ACHN (cell line): ENCODE measurements at places on chromosomes 5 and 9.
A peak's percentile ranks its signal among the peaks of the same experiment; 100 is the strongest.

DNA sequence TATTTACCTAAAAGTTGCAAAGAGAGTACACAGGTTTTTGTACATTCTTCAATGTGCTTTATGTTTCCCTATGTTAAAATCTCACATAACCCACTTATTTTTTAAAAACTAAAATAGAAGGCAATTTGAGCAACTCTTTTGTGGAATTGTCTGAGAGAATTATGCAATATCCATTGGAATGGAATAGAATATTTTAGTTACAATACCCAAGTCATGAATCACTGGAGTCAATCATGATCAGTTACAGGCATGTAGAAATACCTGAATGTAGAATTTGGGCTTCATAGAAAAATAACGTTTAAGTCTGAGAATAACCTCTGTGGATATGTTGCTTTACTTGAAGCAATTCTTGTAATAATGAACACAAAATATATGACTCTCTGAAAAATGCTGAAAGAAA lies 143.3 kb downstream of the FGF10 start:
- DNase-seq: no peak

- no peak for DNase-seq
These were observed 13.1 kb upstream of the TRIM14 start for GRCh38 chr9:98132158-98132557.

DNA sequence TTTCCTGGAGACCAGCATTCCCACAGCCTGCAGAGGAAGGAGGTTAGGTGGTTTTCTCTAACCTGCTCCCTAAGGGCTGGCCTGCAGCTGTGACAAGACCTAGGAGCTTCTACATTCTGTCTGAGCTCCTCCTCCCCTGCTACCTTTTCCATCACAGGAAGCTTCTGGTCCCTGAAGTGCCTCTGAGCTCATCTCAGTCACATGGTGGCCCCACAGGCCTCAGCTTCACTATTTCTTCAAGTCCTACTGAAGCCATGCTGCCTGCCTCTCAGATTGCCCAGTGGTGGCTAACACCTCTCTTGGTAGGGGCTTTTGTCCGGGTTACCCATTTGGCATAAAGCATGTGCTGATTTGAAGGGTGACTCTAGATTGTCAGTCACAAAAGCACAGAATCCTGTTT lies 259.4 kb downstream of the CRB2 start:
- DNase-seq: no peak

- DNase-seq: no peak
These were observed 399.2 kb upstream of the KLF4 start for GRCh38 chr9:107888773-107889227.

GRCh38 chr5:43146958-43147357 lies 26.2 kb downstream of the ZNF131 start:
- DNase-seq: no peak

DNA sequence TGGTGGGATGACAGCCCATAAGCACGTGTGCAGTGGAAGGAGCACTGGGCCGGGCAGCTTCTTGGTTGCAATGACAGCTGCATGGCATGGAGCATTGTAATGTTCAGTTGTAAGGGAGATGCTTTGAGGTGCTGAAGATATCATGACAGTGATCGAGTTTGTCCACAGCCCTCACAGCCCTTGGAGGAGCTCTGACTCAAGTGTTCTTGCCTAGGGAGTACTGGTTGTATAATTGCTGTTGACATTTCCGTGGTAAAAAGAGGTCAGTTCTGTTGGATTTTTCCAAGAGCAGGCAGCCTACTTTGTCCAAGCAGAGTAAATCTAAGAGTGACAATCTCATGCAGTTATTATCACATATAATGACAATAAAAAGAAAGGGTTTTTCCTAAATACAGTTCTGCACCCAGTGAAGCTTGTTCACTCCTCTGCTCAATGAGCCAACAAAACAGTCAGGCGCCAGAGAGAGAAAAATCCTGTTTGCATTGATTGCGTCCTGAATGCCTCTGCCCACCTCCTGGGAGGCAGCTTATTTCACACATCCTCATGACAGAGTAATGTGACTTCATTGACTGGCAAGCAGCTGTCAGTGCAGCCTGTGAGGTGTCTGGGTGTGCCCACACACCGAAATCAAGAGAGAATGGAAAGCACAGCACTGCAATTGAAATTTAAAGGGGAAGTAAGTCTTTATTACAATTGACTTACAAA lies 248.0 kb downstream of the NTRK2 start:
- DNase-seq: no peak

GRCh38 chr5:66661149-66661548 lies 65.0 kb downstream of the MAST4 start:
- DNase-seq: no peak

DNA sequence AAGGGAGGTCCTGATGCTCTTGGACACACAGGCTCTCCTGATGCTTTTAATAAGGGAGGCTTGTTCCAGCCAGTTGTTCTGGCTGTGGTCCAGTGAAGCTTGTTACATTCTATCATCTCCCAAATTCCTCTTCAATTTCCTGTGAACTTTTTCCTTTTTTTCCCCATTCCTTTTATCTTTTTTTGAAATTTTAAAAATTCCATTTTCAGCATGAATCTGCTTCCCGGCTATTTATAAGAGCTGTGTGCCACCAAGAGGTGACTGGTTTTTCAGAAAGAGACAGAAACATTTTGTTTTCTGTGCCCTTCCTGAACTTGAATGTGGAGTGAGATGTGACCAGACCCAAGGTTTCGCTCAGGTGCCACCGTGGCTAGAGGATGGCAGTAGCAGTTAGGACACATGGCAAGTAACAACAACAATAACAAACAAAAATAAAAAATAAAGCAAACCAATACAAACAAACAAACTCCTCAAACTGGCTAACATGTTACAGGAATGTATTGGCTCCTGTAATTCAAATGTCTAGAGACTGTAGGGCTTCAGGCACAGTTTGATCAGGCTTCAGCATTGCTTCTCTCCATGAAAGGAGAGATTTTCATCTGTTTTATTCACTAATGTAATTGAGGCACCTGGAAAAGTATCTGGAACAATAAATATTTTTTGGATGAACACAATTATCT lies 121.1 kb downstream of the BOD1 start:
- DNase-seq: no peak

- DNase-seq: no peak
These were observed 53.9 kb downstream of the MEF2C start for GRCh38 chr5:88829054-88829453.

DNA sequence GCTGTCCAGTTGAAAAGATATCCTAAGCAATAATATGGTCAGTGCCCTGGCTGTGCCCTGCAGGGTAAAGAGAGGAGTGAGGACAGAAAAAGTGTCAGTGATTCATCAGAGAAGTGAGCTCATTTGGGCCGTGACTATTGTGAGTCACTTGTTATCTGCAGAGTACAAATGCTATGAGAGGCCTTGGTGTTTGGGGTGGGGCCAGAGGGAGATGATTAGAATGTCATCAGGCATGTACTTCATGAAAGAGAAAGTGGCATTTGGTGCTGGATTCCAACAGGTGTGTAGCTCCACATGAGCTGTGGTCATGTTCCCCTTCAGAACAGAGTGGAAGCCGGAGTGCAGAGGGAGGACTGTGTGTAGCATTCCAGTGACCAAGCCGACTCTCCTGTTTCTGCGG lies 174.1 kb downstream of the KDM4C start:
- DNase-seq: peak; percentile 47

DNA sequence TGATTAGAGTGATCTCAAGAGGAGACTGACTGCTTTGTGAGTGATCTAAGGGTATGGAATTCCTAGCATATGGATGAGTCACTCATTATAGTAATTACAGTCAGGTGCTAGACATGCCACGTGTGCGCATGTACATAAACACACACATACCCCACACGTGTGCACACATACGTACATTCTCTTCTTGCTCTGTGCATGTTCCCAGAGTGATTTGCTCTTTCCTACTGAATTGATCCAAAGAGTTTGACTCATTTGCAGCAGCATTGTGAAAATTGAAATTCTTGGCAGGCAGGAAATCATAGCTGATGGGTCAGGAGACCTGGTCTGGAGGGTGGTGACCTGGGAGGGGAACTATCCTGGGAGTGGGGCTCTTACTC lies 63.8 kb downstream of the ANGPTL2 start:
- DNase-seq: no peak

DNA sequence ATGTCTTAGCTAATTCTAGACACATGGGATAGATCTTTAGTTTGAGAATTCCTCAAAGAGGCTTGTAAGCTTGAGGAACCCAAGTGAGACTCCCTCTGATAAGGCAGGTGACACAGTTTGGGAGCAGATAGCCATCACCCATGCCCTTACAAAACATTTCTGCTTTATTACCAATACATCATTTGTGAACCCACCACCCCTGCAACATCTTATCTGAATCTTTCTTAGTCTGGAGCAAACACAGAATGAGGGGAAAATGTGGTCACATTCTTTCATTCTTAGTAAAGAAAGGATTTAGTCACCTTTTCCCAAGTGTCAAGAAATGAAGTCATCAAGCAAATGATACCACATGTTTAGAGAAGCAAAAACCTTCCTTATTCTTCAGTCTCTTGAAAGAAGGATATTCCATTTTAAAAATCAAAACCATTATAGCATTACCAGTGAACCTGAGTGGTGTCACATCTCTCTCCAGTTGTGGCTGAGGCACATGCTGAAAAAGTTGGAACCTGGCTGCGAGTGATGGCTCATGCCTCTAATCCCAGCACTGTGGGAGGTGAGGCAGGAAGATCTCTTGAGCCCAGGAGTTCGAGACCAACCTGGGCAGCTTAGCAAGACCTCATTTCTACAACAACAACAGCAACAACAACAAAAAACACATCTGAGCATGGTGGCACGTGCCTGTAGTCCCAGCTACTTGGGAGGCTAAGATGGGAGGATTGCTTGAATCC lies 65.9 kb downstream of the PRKACG start:
- no peak for DNase-seq

- DNase-seq: no peak
These were observed 1.4 kb downstream of the NSUN2 start for GRCh38 chr5:6631441-6631840.

GRCh38 chr9:116027096-116027495 lies 126.5 kb upstream of the PAPPA start:
- no peak for DNase-seq

GRCh38 chr9:129586685-129587084 lies 34.2 kb downstream of the C9orf50 start:
- DNase-seq: no peak

GRCh38 chr5:72328172-72328571 lies 8.0 kb downstream of the PTCD2 start:
- peak; percentile 94 for DNase-seq

DNA sequence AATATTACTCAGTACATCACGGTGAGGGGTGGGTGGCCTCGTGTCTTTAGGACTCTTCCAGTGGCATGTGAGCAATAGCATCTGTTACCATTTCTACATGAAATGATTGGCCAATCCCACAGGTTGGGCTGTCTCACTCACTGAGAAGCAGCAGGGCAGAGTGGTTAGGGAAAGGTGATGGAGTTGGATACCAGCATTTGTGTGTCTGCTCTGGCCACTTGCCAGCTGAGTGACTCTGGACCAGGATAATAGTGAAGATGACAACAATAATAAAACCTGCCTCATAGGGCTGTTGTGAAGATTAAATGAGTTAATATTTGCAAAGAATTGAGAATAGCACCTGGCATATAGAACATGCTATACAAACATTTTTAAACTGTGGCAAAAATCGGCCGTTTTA lies 42.0 kb downstream of the IQGAP2 start:
- DNase-seq: no peak

GRCh38 chr5:171705830-171706468 lies 79.7 kb upstream of the SMIM23 start:
- DNase-seq: no peak

DNA sequence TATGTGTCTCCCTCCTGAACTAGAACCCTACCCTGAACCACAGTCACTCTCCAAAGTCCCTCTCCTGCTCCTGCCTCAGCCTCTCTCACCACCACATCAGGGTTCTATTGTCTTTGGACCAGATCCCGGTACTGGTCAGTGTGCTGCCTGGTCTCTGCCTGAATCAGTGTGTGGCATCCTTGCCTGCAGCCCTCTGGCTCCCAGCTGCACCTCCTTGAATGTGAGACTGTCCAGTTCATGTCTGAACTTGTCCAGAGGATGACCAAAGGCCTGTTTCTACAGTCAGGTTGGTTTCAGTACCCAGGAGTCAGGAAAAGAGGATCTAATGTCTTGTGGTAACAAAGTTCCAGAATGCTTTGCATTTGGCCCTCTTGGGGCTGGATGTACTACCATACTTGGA lies 76.8 kb upstream of the RANBP3L start:
- no peak for DNase-seq

- no peak for DNase-seq
These were observed 218.8 kb upstream of the WWC1 start for GRCh38 chr5:168072665-168073064.

- DNase-seq: no peak
These were observed 245.8 kb downstream of the SPATA31D1 start for GRCh38 chr9:82234160-82234943.

GRCh38 chr9:22590336-22591033 lies 143.9 kb downstream of the DMRTA1 start:
- DNase-seq: no peak

GRCh38 chr9:106868565-106868964 lies 5.6 kb downstream of the ZNF462 start:
- DNase-seq: no peak

- DNase-seq: no peak
These were observed 220.1 kb downstream of the DAB2IP start for GRCh38 chr9:121871431-121872025.

GRCh38 chr5:173472784-173473278 lies 143.6 kb downstream of the BOD1 start:
- no peak for DNase-seq
